T-helper 2 cell (primary cell): ENCODE measurements at places on chromosomes 16 and 17.

DNA sequence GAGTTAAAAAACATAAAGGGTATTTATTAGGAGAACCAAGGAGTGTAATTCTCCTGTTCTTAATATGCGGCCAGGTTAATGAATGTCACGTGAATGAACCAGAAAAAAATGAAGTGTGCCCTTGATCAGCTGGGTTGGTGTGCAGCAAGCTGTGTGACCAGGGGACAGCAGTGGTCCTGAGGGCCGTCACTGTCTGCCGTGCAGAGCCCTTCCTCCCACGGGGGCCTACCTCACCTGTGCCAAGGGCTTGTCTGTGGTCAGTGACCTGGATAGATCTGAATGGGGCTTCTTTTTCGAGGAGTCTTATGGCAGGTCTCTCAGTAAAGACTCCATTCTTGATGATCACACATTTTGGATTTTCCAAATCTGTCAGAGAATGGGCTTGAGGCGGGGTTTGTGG lies 17.7 kb upstream of the STH start:
- DNase-seq = no peak

DNA sequence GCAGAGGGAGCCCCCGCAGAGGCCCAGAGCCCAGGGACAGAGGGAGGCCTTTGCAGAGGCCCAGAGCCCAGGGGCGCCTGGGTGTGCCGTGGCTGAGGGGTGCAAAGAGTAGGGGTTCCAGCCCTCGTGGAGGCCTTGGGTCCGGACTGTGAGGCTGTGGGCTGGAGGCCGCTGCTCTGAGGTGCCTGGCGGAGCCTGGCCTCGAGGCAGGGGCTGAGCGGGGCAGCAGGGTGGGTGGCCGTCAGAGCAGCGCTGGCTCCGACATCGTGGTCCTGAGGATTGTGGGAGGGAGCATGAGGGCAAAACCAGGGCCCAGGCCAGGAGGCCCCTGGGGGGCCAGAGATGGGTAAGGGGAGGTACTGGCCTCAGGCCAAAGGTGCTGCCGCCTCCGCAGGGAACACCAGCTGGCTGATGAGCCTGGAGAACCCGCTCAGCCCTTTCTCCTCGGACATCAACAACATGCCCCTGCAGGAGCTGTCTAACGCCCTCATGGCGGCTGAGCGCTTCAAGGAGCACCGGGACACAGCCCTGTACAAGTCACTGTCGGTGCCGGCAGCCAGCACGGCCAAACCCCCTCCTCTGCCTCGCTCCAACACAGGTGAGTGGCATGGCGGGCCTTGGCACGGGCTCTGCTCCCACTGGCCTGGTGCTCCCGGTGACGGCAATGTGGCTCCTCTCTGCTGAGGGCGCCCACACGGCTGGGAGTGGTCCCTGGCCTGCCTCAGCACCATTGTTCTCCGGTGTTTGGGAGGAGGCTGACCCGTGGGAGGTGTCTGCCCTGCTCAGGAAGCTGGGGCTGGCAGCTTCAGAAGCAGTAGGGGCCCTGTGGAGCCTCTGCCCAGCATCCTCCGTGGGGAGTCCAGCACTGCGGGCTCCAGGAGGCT lies 33.7 kb downstream of the TSC2 start:
- DNase-seq = no peak

- no peak for DNase-seq
Observed at GRCh38 chr17:64418506-64419339, 28.1 kb upstream of the PECAM1 start.

GRCh38 chr17:9905902-9906301 lies 831 bp upstream of the RCVRN start:
- no peak for DNase-seq

DNA sequence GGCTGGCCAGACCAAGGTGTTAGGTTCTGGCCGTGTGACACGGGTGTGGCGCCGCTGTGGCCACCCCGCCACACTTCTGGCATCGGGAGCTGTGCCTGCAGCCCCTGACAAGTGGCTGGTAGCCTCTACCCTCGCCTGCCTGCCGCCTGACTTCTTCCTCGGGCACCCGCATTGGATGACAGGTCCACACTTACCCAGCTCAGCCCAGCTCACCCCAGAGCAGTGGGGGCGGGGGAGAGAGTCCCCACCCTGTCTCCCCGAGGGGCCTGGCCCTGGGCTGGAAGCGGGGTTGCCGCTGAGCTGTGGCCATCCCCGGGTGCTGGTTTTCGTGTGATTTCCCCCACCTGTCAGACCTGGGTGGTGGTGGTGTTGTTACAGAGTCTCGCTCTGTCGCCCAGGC lies 53.9 kb upstream of the ACSF3 start:
- no peak for DNase-seq

DNA sequence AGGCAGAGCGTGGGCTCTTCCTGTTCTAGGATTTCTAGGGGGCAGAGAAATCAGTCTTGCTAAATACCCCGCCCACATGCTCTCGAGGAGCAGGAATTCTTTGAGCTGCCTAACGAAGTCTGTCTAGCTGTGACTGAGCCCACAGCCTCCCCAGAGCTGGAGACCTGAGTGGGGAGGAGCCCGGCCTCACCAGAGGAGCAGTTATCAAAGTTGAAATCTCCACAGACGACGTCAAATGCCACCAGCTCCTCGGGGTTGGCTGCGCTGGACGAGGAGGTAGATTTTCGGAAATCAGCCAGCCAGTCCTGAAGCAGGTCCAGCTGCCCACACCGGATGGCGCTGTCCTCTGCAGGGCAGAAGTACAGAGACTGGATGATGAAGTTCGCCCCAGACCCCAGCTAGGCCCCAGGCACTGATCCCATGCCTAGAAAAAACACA lies 53.8 kb downstream of the PRMT7 start:
- DNase-seq = no peak

DNA sequence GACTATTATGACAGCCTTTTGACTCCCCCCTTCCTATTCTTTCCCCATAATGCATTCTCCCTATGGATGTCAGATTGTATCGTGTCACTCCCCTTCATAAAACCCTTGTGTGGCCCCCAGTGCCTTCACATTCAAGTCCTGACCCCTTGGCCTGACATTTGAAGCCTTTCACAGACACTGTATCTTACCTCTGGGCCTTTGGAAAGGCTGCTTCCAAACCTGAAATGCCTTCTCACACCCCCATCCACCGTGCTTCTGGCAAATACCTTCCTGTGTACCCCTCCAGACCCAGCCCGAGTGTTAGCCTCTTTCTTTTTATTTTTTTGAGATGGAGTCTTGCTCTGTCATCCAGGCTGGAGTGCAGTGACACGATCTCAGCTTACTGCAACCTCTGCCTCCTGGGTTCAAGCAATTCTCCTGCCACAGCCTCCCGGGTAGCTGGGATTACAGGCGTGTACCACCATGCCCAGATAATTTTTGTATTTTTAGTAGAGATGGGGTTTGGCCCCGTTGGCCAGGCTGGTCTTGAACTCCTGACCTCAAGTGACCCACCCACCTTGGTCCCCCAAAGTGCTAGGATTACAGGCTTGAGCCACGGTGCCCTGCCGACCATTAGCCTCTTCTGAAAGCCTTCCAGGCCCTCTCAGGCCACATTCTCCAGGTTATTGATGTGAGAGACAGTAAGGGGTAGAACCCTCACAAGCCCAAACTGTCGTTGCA lies 2.1 kb downstream of the ARMC5 start:
- DNase-seq = no peak

- DNase-seq = no peak
Observed at GRCh38 chr16:1432388-1433262, 1.7 kb downstream of the PERCC1 start.

DNA sequence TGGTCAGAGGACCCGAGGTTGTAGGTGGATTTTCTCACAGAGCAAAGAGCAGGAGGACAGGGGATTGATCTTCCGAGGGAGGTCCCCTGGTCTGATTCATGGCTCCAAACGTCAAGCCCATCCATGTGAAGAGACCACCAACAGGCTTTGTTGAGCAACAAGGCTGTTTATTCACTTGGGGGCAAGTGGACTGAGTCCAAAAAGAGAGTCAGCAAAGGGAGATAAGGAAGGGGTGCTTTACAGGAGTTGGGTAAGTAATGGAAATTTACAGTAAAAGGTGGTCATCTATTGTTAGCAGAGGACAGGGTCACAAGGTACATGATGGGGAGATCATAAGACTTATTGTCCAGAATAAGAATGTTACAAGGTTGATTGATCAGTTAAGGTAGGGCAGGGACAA lies 2285.8 kb downstream of the TP53TG3F start:
- no peak for DNase-seq

- no peak for DNase-seq
Observed at GRCh38 chr16:24846548-24847357, 990 bp downstream of the SLC5A11 start.

- no peak for DNase-seq
Observed at GRCh38 chr17:4033751-4034251, 69.6 kb upstream of the ATP2A3 start.
